Stimulated activated CD4-positive, alpha-beta T cell treated with anti-CD3 and anti-CD28 coated beads, Interleukin-12 subunit alpha, Interleukin-12 subunit beta, amount 100 ng/mL, for 48 hours (primary cell): ENCODE measurements at places on chromosomes 2 and 18.

DNA sequence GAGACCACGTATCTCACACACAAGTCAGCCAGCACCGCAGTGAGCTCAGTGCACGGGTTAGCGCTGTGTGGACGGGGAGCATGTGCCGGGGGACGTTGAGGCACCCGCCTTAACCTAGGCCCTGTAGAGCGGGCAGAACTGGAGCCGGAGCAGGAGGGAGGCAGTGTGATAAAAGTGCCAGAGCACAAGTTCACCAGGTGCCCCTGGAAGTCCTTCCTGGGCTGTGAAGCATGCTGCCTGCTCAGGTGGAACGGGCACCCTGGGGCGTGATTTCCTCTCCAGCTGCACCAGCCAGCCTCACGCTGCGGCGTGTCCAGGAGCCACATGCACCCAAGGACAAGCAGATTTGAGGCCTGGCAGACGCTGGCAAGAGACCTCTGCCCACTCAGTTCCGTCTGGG is 50.3 kb downstream of the ITGB1BP1 start:
- no peak for DNase-seq

DNA sequence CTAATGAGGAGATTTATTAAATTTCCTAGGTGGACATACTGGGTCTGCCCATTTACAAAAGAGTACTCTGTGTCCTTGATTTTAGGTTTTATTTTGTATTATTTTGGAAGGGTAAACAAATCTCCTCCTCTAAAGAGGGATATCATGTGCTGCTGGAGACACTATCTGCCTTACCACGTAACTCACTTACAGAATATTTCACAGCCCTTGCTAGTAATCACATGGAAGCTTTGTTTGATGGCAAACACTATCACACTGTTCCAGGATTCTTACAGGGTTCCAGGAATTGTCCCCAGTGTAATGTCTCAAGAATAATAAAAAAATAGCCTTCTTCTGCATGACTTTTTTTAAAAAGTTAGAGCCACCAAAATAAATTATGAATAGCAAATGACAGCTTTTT is 29.2 kb upstream of the ACVR1C start:
- DNase-seq = no peak

- DNase-seq = no peak
Measured at GRCh38 chr18:80241919-80242777, 5.2 kb downstream of the PARD6G start.

- DNase-seq = no peak
Measured at GRCh38 chr2:235005023-235005422, 53.2 kb downstream of the SH3BP4 start.

DNA sequence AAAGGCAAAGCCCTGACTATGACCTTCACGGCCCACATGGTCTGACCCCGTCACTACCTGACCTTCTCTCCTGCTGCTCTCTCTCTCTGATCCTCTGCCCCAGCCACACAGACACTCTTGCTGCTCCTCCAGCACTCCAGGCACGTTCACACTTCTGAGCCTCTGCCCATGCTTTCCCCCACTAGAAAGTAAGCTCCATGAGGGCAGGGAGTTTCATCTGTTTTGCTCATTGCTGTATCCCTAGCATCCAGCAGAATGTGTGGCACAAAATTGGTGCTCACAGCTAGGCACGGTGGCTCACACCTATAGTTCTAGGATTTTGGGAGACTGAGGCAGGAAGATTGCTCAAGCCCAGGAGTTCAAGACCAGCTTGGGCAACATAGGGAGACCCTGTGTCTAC is 52.5 kb upstream of the STPG4 start:
- DNase-seq = no peak

GRCh38 chr2:98091738-98092137 is 4.8 kb downstream of the VWA3B start:
- no peak for DNase-seq

DNA sequence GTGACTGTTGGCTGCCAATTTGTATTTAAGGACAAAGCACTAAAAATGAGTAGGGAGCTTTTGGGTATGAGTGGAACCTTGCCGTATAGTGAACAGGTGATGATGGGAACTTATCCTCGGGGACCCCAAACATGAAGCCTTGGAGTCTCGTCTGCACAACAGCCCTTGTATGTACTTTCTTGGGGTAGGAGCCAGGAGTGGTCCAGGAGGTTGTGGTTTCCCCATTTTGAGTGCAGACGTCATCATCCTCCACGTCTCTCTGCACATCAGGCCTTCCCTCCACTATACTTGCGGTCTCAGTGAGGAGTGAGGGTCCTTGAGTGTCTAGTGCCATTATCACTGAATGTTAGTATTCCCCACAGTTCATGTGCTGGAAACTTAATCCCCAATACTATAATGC is 101.5 kb upstream of the HS6ST1 start:
- DNase-seq = no peak

DNA sequence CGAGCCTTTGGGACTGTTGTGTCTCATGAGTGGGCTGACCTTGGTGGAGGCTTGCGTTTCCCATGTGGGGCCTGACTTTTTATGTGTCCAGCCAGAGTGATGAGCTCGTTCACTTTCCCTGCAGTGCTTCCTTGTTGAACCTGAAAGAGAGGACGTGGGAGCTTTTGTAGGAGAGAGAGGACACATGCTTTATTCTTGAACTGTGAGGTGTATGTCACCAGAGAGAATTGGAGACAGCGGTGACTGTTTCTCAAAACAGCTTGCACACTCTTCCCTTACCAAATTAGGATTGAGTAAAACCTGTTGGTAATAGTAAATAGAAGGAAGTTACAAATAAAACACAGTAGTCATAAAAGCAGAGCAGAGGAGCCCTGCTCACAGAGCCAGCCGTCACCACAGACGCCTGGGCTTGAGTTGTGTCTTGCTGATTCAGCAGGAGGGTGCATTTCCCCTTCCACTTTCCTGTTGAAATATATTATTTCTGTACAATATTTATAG is 60.7 kb downstream of the INPP4A start:
- DNase-seq = no peak

- no peak for DNase-seq
Measured at GRCh38 chr2:95391641-95392310, 10.7 kb upstream of the FAHD2A start.

DNA sequence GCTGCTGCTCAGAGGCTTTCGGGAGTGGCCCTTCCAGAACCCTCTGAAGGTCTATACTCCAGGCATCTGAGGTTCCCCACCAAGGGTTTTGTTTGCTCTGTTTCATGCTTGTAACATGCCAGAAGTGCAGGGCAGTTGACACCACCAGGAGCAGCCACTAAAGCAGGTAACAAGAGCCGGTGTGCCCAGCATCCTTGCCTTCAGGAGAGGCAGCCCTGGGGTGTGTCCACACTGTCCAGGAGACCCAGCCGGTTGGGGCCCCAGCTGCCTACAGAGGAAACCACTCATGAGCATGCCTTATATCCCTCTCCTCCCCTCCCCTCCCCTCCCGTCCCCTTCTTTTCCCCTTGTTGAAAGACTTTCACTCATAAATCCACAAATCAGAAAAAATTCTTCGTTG is 93.1 kb downstream of the CD8B2 start:
- no peak for DNase-seq

GRCh38 chr2:113274432-113274831 is 4.3 kb downstream of the PAX8 start:
- no peak for DNase-seq

DNA sequence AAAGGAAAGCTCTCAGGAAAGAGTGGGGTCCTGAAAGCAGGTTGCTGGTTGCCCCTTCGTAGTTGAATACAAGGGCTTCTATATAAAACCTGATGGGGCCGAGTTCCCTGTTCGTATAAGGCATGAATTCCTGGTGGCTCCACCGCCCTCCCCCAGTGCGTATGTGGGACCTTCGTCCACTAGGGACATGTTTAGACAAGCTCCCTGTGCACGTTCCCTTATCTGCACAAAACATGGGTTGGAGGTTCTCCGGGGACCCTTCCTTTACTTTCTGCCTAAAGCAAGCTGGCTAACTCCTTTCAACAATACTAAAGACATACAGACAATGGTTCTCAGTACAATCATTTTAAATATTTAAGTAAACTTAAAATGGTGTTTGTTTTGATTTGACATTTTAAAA is 8.0 kb downstream of the CLUL1 start:
- no peak for DNase-seq

- DNase-seq = no peak
Measured at GRCh38 chr2:42881732-42882131, 89.3 kb upstream of the HAAO start.

DNA sequence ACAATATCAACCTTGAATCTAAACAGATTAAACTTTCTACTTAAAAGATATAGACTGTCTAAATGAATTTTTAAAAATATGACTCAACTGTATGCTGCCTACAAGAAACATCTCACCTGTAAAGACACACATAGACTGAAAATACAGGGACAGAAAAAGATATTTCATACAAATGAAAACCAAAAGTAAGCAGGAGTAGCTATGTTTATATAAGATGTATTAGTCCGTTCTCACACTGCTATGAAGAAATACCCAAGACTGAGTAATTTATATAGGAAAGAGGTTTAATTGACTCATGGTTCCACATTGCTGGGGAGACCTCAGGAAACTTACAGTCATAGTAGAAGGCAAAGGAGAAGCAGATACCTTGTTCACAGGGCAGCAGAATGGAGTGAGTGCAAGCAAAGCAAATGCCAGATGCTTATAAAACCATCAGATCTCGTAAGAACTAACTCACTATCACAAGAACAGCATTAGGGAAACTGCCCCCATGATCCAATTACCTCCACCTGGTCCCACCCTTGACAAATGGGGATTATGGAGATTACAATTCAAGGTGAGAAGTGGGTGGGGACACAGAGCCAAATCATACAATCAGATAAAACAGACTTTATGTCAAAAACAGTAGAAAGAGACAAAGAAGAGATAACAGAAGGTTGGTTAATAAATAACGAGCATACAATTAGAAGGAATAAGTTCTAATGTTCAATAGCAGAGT is 214.4 kb upstream of the SLC39A10 start:
- no peak for DNase-seq

- DNase-seq = no peak
Measured at GRCh38 chr2:85785871-85786270, 32.1 kb downstream of the ATOH8 start.

GRCh38 chr2:160828076-160828475 is 332.2 kb upstream of the TANK start:
- DNase-seq = no peak

GRCh38 chr2:230106771-230107170 is 38.0 kb upstream of the SLC16A14 start:
- DNase-seq = no peak

DNA sequence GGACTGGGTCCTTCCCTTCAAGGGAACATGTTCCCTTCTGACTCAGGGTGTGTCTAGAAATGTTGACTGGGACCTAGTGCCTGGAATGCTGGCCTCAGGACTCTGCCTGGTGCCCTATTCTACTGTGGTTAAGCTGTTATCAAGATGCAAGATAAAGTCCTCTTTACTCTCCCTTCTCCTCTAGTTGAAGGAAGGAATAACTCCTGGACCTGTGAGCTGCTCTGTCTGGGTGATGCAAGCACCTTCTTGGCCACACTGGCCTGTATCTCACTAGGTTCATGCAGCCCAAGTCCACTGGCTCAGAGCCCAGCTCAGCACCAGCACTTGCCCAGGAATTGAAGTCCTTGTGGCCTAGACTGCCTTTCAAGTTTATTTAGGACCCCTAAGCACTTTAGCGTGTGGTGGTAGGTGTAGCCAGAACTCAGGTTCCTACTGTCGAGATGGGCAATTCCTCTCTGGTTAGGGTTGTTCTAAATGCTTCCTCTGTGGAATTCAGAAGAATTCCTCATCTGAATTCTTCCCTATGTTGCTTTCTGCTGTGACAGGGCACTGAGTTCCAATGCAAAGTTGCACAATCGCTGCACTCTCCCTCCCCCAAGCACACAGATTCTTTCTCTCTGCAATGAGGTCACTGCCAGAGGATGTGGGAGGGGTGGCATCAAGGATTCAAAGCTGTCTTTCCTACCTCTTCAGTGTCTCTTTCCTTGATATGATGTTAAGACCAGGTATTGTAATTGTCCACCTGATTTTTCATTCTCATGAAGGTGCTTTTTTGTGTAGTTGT is 54.7 kb downstream of the VWC2L start:
- DNase-seq = no peak

DNA sequence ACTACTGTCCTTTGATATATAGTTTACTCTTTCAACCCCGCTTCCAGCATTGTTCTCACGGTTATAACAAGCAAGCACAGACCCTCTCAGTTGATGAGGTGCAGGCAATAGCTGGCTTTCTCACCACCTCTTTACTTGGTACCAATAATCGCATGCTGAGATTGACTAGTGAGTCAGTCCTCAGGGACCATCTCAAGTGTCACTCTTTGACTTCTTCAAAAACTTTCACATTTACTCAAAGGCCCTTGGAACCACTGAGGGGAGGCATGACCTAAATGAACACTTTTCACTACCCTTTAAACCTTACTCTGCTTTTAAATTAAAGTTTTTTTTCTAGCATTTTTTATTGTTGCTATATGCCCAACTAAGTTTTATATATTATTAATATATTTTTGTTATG is 101.8 kb downstream of the DAW1 start:
- no peak for DNase-seq

GRCh38 chr18:1383465-1383864 is 478.8 kb downstream of the ADCYAP1 start:
- DNase-seq = no peak

GRCh38 chr18:61703508-61703907 is 189.3 kb downstream of the RNF152 start:
- DNase-seq = no peak

- DNase-seq = no peak
Measured at GRCh38 chr2:114450639-114451038, 8.2 kb downstream of the DPP10 start.

DNA sequence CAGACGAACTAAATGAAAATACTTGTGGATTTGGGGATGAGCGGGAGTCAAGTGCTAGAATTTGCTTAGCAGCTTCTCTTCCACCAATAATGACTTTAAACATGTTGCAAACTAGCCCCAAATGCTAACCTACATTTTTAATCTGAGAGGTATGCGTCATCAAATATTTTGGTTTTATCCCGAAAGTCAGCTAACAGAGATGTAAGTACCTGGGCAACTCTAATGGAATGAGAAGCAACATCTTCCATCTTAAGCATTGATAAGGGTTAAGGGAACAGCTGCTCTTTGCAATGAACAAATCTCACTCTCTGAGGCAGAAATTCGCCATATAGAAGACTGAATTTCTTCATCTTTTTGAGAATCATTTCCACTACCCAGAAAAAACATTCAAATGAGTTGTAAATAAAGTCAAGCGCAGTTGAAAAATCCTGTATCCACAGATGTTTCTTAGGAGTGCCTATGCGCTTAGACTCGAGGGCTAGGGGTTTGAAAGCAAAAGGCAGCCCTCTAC is 926 bp upstream of the YPEL5 start:
- DNase-seq = no peak

GRCh38 chr2:165874445-165875039 is 79.0 kb downstream of the TTC21B start:
- no peak for DNase-seq
